ENCODE measurements at places on chromosomes 1 and 21. TPM values are rescaled to one million over a fixed set of nuclear protein-coding genes. Genes with fewer than 3 reads are reported as not detected.
A peak's percentile ranks its signal among the peaks of the same experiment; 100 is the strongest.

GRCh38 chr1:201480231-201481003 lies 11.4 kb upstream of the PHLDA3 start:
- H3K4me1 ChIP-seq = peaks cover 17% of the 10 kb centered on the region
- peak overlapping the region; percentile 46 for H3K4me3 ChIP-seq
- H3K36me3 ChIP-seq = no peaks in the 10 kb centered on the region
- peak overlapping the region; percentile 75 for H3K27ac ChIP-seq
- DNase-seq = peak; percentile 57

DNA sequence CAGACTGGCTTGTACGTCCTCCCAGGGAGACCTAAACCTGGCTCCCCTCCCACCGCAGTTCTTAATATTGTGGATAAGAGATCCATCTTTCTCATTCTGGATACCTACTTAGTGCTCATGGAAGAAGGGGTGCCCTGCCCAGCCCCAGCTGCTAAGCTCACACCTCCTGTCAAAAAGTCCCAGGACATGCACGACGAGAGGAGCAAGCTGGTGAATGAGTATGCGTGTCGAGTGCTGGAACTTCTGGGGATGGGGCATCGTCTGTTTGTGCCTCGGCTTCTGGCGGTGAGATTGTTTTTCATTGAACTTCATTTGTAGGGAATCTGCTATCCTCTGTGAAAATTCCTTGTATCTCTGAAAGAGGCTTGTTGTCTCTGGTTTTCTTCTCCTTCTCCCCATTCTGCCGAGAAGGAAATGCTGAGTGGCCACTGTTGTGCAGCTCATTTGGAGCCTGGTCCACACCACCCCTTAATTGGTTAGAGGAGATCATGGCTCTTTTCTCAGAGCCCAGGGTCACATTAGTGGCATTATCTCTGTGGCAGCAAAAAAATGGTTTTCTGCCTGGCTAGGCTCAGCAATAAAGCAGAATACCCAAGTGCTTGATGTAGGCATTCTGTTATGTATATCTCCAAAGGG lies 199.4 kb upstream of the CACYBP start:
- no peaks in the 10 kb centered on the region for H3K27me3 ChIP-seq
- H3K27ac ChIP-seq = no peak overlapping the region
- no peaks in the 10 kb centered on the region for H3K36me3 ChIP-seq

GAS5 gene
- total RNA-seq = 96.7 TPM

USP48 gene
- total RNA-seq = 14.1 TPM

DNA sequence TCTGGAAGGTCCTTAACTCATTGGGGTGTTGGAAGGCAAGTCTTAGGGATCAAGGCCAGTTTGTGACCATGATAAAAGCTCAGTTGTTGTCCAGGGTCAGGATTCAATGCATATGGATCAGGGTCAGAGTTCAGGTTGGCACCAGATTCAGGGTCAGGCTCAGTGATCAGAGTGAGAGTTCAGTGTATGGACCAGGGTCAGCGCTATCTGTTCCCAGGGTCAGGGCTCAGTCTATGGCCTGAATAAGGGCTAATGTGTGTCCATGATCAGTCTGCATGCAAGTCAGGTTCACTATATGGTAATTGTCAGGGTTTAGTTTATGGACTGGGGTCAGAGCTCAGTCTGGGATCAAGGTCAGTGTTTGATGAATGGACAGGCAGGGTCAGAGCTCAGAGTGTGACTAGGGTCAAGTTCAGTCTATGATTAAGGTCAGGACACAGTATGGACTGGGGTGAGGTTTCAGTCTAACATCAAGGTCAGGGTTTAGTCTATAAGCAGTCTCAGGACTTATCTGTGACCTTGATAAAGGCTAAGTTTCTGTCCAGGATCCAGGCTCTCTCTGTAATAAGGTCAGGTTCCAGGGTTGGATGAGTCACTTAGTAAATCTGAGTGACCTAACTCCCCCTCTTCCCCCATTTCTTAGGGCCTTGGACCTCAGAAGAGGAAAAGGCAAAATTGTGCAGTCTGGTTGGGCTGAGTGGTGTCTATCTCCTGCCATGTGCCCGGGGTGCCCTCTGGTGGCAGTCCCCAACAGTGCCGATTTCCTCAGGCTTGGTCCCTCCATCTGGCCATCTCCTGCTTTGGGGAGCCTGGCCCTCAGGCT lies 23.8 kb downstream of the KNCN start:
- H3K4me1 ChIP-seq = no peaks in the 10 kb centered on the region
- H3K36me3 ChIP-seq = no peaks in the 10 kb centered on the region
- H3K27me3 ChIP-seq = no peaks in the 10 kb centered on the region
- DNase-seq = peak; percentile 70
- no peak overlapping the region for H3K27ac ChIP-seq

DNA sequence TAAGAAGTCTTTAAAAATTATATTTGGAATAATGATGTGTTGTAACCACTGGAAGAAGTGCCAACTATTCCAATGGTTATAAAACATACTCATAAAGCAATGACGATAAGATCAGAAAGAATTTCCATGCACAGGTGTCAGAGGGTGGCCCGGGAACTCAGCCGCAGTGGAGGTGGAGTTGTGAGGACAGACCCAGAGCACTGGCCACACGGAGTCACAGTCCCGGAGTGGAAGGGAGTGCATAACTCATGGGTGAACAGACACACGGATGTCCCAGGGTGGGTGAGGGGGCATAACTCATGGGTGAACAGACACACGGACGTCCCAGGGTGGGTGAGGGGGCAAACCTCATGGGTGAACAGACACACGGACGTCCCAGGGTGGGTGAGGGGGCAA lies 2.5 kb downstream of the KRTAP10-4 start:
- H3K4me1 ChIP-seq = no peaks in the 10 kb centered on the region
- no peak overlapping the region for H3K4me3 ChIP-seq
- H3K27me3 ChIP-seq = no peaks in the 10 kb centered on the region
- no peak overlapping the region for H3K27ac ChIP-seq
- H3K36me3 ChIP-seq = no peaks in the 10 kb centered on the region
- no peak for DNase-seq

DNA sequence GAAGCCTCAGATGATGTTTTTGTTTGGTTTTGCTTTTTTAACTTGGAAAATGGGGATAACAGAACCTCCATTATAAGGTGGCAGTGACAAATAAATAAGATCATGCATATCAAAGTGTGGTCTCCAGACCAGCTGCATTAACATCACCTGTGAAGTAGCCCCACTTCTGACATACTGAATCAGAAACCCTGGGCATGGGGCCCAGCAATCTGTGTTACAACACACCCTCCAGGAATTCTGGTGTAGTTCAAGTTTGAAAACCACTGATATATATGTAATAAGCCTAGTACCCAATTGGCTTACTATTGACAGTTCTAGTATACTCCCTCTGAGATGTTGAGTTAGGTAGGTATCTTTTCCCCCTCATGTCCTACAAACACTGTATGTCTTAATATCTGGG lies 24.1 kb upstream of the RNF19B start:
- no peak overlapping the region for H3K4me3 ChIP-seq
- H3K27ac ChIP-seq = peak overlapping the region; percentile 62
- H3K27me3 ChIP-seq = no peaks in the 10 kb centered on the region
- H3K36me3 ChIP-seq = no peaks in the 10 kb centered on the region
- H3K4me1 ChIP-seq = peaks cover 27% of the 10 kb centered on the region

GRCh38 chr1:58722967-58723366 lies 23.1 kb upstream of the MYSM1 start:
- peaks cover 3% of the 10 kb centered on the region for H3K4me1 ChIP-seq
- no peaks in the 10 kb centered on the region for H3K36me3 ChIP-seq
- H3K4me3 ChIP-seq = no peak overlapping the region
- H3K27me3 ChIP-seq = no peaks in the 10 kb centered on the region

DNA sequence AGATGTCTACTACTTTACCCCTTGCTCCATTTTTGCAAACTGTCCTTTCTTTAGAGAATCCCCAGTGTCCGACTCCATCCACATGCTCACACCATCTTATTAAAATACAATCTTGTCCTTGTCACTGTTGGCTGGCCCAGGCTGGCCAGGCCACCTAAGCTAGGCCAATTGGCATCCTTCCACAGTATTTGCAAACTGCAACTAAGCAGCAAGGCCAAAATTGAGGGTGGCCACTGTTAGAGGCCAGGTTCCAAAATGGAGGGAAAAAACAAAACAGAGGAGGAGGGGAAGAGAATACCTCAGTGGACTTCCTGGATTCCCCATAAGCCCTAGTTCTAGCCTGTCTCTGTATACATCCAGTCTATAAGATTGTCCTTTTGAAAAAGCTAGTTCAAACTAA lies 4.3 kb downstream of the FAM89A start:
- no peak for DNase-seq
- no peak overlapping the region for H3K27ac ChIP-seq
- H3K27me3 ChIP-seq = peaks cover 12% of the 10 kb centered on the region
- H3K4me3 ChIP-seq = no peak overlapping the region

DNA sequence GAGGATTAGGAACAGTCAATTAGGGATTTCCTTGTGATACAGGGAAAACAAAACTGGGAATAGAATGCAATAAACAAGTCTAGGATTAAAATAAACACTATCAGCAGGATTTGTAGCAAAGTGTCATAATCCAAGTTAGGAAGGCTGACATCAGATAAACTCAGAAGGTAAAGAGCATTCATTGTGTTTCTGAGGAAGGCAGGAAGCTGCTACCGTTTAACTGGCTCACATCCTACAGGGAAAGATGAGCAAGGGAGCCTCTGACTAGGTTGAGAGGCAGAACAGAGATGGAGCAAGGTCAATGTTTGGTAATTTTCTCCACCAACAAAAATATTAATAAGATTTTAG lies 124.7 kb downstream of the POU2F1 start:
- H3K27me3 ChIP-seq = no peaks in the 10 kb centered on the region
- no peaks in the 10 kb centered on the region for H3K36me3 ChIP-seq
- no peak for DNase-seq
- H3K27ac ChIP-seq = no peak overlapping the region

DNA sequence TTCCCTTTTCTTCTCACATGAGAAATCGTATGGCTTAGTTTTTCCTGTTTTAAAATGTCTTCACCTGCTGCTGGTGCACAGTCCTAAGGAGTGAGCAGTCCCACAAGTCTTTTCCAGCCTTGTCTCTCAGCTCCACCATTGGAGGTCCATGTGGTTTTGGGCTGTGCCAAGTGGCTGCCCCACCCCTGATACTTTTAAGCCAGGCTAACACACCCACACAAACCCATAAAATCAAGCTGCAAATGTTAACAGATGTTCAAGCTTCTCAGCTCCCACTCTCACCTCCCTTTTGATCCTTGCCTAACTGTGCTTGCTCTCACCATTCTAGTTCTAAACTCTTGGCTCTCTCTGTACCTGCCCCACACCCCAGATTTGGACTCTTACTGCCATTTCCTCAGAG lies 74.5 kb upstream of the COL24A1 start:
- H3K27ac ChIP-seq = no peak overlapping the region
- H3K4me3 ChIP-seq = no peak overlapping the region
- H3K27me3 ChIP-seq = no peaks in the 10 kb centered on the region
- H3K4me1 ChIP-seq = no peaks in the 10 kb centered on the region
- no peak for DNase-seq
- H3K36me3 ChIP-seq = no peaks in the 10 kb centered on the region

DNA sequence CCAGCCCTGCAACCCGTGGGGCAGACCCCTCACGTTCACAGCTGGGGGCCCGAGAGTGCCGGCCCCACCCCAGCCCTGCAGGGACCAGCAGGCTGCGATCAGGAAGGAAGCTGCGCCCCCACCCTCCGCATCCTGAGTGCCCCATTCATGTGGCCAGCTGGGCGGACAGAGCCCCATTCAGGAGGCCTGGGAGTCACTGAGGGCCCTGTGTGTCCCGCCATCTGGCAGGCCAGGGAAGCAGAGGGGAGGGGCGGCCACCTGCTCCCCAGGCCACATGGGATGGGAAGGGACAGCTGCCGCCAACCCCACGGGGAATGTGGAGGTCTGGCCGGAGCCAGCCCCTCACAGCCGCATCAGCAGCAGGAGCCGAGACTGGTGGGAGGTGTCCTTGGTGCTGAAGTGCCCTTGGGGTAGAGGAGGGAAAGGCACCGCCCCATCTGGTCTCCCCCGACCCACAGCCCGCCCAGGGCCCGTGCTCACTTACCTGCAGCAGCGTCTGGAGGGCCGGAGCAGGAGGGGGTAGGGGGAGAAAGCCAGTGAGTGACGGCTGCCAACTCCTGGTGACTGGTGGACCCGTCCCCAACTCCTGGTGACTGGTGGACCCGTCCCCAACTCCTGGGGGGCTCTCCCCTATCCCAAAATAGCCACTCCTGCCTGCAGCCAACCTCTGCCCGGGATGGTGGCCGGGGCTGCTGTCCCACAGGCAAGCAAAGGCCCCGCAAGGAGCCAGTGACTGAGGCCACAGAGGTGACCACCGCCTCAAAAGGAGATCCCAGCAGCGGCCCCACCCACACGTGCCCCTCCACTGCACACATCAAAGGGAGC lies 8.7 kb downstream of the ACAP3 start:
- DNase-seq = no peak
- no peak overlapping the region for H3K4me3 ChIP-seq
- H3K36me3 ChIP-seq = no peaks in the 10 kb centered on the region
- H3K4me1 ChIP-seq = peaks cover 4% of the 10 kb centered on the region
- no peak overlapping the region for H3K27ac ChIP-seq

- H3K4me3 ChIP-seq = no peak overlapping the region
- no peaks in the 10 kb centered on the region for H3K27me3 ChIP-seq
- DNase-seq = no peak
- no peaks in the 10 kb centered on the region for H3K36me3 ChIP-seq
Measured at GRCh38 chr21:36122977-36123376, 11.9 kb upstream of the CBR3 start.

GRCh38 chr1:207077470-207078377 lies 10.9 kb upstream of the C4BPB start:
- no peaks in the 10 kb centered on the region for H3K27me3 ChIP-seq
- peaks cover 16% of the 10 kb centered on the region for H3K4me1 ChIP-seq
- DNase-seq = peak; percentile 62
- H3K4me3 ChIP-seq = no peak overlapping the region

AADACL4 gene
- not detected for total RNA-seq

ANKRD45 gene
- not detected for total RNA-seq

CNR2 gene
- total RNA-seq = not detected

GRCh38 chr21:15062606-15062965 lies 2.2 kb downstream of the NRIP1 start:
- H3K4me1 ChIP-seq = peaks cover 65% of the 10 kb centered on the region
- no peak overlapping the region for H3K27ac ChIP-seq
- H3K27me3 ChIP-seq = no peaks in the 10 kb centered on the region
- peak overlapping the region; percentile 88 for H3K4me3 ChIP-seq

DNA sequence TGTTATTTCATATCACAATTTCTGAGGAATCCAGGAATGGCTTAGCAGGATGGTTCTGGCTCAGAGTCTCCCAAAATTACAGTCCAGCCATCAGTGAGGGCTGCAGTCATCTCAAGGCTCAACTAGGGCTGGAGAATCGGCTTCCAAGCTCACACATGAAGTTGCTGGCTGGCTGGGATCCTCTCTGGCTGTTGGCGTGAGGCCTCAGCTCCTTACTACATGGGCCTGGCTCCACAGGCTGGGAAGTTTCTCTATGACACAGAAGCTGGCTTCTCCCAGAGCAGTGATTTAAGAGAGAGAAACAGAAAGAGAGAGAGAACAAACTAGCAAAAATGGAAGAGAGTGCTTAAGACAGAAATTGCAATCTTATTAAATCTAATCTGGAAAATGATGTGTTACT lies 38.8 kb upstream of the RGS8 start:
- DNase-seq = no peak
- no peak overlapping the region for H3K4me3 ChIP-seq
- H3K36me3 ChIP-seq = no peaks in the 10 kb centered on the region
- H3K27me3 ChIP-seq = no peaks in the 10 kb centered on the region

GPR25 gene
- 0.24 TPM for total RNA-seq

FASLG gene
- total RNA-seq = not detected

GRCh38 chr1:230413061-230413460 lies 13.1 kb downstream of the PGBD5 start:
- H3K4me1 ChIP-seq = no peaks in the 10 kb centered on the region
- no peak overlapping the region for H3K4me3 ChIP-seq
- H3K27me3 ChIP-seq = no peaks in the 10 kb centered on the region
- no peaks in the 10 kb centered on the region for H3K36me3 ChIP-seq
- no peak overlapping the region for H3K27ac ChIP-seq
- DNase-seq = no peak

- no peaks in the 10 kb centered on the region for H3K36me3 ChIP-seq
- no peak overlapping the region for H3K27ac ChIP-seq
- no peaks in the 10 kb centered on the region for H3K27me3 ChIP-seq
- no peaks in the 10 kb centered on the region for H3K4me1 ChIP-seq
- no peak for DNase-seq
Measured at GRCh38 chr1:44377925-44378784, 23.1 kb upstream of the ERI3 start.

All from gastrocnemius medialis (tissue), 4 donors.